ENCODE measurements at places on chromosomes 16 and 17.
A peak's percentile ranks its signal among the peaks of the same experiment; 100 is the strongest.

DNA sequence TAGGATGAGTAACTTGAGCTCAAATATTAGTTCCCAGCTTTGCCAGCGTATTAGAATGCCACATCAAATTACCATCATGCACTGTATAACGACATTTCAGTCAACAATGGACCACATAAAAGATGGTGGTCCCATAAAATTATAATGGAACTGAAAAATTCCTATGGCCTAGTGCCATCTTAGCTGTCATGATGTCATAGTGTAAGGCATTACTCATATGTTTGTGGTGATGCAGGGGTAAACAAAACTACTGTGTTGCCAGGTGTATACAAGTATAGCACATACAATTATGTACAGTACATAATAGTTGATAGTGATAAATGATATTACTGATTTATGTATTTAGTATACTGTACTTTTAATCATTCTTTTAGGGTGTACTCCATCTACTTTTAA lies 54.4 kb upstream of the NETO2 start:
- no peak for DNase-seq

DNA sequence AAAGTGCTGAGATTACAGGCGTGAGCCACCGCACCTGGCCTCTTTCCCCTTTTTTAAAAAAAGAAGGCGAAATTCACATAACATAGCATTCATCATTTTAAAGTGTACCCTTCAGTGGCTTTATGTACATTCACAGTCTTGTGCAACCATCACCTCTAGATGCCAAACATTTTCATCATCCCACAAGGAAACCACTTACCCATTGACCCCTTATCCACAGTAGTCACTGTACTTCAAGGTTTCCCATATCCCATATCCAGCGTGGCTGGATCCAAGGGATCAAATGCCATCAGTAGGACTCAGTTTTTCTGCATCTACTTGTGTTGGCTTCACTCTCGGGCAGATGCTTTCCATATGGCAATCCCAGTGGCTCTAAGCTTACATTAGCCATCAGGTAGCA lies 50.3 kb downstream of the BMERB1 start:
- no peak for DNase-seq

GRCh38 chr17:74833501-74834377 lies 25.9 kb downstream of the GRIN2C start:
- DNase-seq = no peak

- DNase-seq = no peak
Observed at GRCh38 chr16:72049110-72049509, 5.2 kb upstream of the HP start.

GRCh38 chr17:80944326-80944725 lies 47.3 kb upstream of the CHMP6 start:
- no peak for DNase-seq

DNA sequence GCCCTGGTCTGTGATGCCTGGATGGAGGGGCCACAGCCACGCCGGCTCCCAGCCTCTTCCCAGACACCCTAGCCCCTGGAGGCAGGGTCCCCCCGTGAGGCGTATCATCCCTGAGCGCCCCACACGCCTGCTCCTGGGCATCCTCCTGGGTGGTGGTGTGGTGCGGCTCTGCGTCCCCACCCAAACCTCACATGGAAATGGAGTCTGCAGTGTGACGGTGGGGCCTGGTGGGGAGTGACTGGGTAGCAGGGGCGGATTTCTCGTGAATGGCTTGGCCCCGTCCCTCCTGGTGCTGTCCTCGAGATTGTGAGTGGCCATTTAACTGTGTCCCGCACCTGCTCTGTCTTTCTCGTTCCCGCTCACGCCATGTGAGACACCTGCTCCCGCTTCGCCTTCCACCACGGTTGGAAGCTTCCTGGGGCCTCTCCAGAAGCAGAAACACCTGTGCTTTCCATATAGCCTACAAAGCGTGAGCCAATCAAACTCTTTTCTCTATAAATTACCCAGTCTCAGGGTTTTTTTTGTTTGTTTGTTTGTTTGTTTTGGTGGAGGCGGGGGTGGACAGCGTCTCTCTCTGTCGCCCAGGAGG lies 5.9 kb upstream of the SSTR5 start:
- no peak for DNase-seq

- no peak for DNase-seq
Observed at GRCh38 chr16:974001-974601, 3.3 kb upstream of the LMF1 start.

DNA sequence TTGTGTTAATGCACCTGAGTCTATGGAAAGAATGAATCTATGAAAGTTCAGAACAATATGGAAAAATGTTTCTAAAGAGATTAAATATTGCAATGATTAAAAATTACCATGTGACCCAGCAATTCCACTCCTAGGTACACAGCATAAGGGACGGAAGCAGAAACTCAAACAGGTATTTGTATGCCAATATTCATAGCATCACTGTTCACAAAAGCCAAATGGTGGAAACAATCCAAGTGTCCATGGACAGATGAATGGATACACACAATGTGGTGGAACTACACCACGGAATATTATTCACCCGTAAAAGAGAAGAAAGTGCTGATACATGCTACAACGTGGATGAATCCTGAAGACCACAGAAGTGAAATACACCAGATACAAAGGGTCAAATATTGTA lies 37.7 kb downstream of the VPS53 start:
- no peak for DNase-seq

GRCh38 chr16:76964464-76965154 lies 226.4 kb upstream of the MON1B start:
- no peak for DNase-seq

DNA sequence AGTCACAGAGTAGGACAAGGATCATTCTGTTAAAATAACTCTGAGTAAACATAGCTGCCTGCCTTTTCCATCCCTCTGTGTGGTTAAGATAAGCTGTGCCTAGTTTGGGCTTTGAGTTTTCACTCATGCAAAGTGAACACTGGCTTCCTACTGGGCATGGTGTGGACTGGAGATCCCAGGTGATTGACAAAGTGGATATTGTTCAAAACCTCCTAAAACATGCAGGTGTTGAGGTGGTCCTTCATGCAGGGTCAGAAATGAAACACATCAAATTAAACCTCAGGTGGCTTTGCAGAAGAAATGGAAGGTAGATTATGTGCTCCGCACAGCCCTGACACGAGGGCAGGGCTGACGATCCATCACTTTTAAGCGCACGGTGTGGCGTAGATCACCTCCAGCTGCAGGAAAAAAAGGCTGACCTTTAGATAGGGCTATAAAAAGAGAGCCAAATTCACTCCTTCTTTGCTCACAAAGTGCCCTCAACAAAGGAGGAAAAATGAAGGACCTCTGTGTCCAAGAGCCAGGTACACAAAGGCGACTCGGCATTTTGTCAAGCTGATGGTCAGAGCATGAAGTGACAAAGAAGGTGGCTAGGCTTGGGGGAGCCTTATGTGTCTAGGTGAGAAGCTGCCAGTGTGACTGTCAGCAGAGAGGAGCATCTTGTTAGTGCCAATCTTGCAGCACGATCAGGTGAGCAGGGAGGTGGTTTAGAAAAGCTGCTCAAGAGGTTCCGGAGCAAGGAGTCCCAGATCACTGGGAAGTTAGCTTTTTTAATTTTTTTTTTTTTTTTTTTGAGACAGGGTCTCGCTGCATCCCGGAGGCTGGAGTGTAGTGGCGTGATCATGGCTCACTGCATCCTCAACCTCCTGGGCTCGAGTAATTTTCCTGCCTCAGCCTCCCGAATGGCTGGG lies 19.9 kb upstream of the ITPRIPL2 start:
- DNase-seq = no peak

- no peak for DNase-seq
Observed at GRCh38 chr17:45164734-45165269, 3.1 kb downstream of the HEXIM2 start.

GRCh38 chr16:73389085-73389484 lies 341.2 kb upstream of the ZFHX3 start:
- no peak for DNase-seq

- no peak for DNase-seq
Observed at GRCh38 chr17:15377200-15377599, 35.8 kb upstream of the TEKT3 start.

DNA sequence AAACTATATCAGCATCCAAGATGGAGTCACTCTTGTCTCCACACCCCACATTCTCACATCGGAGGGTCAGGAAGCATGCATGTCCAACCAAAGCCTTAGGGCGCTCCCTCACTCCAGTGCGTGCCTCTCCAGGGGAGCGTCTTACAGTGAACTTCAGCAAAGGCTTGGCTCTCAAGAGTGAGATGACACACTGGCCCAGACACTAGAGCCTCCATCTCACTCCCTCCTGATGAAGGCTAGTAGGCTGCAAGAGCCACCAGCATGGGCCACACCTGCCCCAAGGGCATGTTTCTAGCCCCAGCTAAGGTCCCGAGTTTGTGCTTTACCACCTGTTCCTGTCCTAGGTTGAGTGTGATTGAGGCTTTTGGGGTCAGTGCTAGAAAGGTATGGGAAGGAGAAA lies 40.5 kb downstream of the BEAN1 start:
- no peak for DNase-seq

- DNase-seq = no peak
Observed at GRCh38 chr17:81837641-81838040, 2.8 kb upstream of the PPP1R27 start.

- DNase-seq = no peak
Observed at GRCh38 chr17:61397086-61397842, 2.4 kb upstream of the TBX2 start.

DNA sequence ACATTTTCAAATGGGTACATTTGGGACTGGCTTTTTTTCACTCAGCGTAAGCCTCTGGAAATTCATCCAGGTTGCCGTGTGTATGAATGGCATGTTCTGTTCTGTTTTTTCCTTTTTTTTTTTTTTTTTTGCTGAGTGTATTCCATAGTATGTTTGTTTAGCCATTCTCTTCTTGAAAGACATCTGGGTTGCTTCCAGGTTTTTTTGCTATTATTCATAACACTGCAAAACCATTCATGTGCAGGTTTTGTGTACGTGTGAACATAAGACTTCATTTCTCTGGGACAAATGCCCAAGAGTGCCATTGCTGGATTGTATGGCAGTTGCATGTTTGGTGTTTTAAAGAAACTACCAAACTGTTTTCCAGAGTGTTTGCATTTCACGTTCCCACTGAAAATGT lies 335.9 kb upstream of the TNRC6C start:
- no peak for DNase-seq

- DNase-seq = peak; percentile 68
Observed at GRCh38 chr17:17913695-17914332, 58.4 kb downstream of the TOM1L2 start.

- DNase-seq = no peak
Observed at GRCh38 chr17:41185001-41185400, 290 bp upstream of the KRTAP4-1 start.

DNA sequence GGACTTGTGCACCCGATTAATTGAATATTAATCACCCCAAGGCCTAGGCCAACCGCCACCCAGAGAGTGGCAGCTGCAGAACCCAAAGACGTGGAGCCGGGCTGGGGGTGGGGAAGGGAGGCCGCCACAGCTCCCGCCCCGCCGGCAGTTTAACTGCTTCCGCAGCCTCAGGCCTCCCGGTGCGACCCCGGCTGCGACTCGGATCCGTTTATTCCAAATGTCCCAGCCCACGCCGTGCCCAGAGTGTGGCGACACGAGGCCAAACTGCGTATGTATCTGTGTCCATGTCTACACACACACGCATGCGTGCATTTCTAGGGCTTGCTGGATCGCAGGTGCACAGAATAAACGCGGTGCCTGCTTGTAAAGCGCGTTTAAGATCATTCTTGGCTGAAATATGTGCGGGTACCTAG lies 802 bp upstream of the TOB1 start:
- DNase-seq = peak; percentile 69

GRCh38 chr16:17098685-17099084 lies 372.1 kb downstream of the XYLT1 start:
- DNase-seq = no peak

Measured in CD4-positive, alpha-beta T cell treated with Interleukin-17A for 4 hours (primary cell).